ENCODE measurements at places on chromosomes 1 and 21.
A peak's percentile ranks its signal among the peaks of the same experiment; 100 is the strongest.

DNA sequence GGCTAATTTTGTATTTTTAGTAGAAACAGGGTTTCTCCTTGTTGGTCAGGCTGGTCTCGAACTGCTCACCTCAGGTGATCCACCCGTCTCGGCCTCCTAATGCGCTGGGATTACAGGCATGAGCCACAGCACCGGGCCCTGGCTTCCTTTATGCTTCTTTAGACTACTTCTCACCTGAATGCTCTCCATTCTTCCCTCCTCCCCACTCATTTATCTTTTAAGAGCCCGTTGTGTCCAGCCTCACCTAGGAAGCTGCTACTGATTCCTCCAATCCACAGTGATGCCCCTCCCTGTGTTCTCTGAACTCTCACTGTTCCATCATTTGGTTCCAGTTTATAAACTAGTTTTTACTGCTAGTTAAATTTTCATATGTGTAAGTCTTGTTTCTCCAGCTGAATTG lies 44.9 kb upstream of the NR5A2 start:
- no peak for DNase-seq

GRCh38 chr1:92691925-92692324 lies 93.0 kb downstream of the EVI5 start:
- no peak for DNase-seq

DNA sequence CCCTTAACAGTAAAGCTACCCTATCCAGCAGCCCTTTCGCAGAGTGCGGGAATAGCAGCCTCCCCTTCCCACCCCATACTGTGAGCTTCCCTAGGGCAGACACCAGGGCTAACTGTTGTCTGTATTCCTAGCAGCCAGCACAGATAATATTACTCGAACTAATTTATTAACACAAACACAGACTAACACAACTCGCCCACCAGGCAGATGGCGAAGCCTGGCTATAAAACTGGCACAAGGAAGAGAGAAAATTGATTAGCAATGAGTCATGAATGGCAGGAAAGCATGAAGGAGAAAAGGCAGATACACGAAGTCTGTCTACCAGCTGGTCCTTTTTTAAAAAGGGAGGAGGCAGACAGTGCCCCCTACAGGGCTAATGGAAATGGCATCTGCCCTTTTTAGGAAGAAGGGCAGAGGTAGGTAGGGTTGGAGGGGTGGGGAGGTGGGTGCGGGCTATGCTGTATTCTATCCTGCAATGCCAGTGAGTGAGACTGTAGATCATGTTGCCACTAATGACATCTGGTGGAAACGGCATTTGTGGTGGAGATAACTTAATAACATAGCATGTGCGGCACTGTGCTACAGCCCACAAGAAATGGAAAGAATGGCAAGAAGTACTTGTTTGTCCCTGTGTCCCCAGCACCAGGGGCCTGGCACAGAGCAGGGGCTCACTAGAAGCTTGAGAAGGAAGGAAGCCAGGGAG lies 30.6 kb upstream of the CTPS1 start:
- DNase-seq, result peak; percentile 47

DNA sequence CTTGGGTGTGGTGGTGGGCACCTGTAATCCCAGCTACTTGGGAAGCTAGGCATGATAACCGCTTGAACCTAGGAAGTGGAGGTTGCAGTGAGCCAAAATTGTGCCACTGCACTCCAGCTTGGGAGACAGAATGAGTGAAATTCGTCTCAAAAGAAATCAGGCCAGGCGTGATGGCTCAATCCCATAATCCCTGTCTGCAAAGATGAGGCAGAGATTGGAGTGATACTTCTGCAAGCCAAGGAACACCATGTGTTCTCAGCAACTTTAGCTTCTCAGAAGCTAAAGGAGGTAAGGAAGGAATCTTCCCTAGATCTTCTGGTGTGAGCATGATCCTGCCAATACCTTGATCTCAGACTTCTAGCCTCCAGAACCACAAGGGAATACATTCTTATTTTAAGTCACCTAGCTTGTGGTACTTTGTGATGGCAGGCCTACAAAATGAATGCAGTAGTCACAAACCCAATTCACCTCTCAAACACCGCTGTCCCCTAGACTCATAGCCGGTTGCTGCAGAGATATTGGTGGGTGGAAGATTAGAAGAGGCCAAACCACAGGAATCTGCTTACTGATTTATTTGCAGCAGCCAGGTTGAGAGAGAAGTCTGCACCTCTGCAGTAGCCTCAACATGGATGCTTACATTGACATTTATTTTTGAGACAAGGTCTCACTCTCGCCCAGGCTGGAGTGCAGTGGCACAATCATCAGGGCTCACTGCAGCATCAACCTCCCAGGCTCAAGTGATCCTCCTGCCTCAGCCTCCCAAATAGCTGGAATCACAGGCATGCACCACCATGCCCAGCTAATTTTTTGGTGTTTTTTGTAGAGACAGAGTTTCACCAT lies 18.6 kb downstream of the L1TD1 start:
- DNase-seq, result no peak

Measured in CD4-positive, alpha-beta T cell treated with Interleukin-15 for 4 hours (primary cell).